Cardiac fibroblast (primary cell): ENCODE measurements at places on chromosomes 1 and 21.
A peak's percentile ranks its signal among the peaks of the same experiment; 100 is the strongest.

DNA sequence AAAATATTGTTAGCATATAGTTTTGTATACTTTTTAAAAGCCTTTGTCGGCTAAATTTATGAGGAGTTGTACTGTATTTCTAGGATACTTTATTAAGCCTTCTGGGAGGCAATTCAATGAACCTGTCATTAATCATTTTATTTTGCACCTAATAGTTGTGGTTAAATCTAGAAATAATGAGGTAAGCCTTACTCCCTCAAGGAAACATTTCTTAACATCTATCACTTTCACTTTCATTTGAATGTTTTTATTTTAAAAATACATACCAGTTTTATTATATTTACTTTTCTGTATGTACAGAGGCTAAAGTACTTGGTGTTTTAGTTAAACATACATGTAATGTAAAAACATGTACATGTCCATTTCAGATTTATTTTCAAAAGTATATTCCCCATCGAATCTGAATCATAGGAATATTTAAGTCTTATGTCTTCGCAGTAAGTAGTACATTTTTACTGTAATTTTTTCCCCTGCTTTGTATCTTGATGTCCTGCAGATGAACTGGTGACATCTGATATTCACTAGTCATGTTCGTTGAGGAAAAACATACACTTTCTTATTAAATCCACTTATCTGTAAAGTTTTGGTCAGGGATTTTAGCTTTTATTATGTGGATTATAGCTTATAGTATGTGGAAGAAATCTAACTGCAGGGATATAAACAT is 82.8 kb downstream of the DISP1 start:
- peak; percentile 51 for DNase-seq

DNA sequence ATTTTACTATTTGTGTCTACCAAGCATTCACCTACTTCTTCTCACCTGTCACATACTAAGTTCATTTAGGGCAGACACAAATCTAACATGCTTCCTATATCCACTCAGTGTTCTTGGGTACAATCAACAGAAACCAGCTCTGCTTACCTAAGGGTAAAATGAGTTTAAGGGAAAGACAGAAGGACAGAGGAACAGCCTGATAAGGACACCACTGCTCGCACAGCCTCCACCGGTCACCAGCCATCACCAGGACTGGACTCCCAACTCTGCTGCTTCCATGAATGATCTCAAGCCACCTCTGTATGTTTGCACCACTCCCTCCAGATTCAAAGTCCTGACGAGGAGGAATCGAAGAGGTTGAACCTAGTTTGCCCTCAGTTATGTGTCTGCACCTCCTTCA is 72.4 kb downstream of the JAK1 start:
- no peak for DNase-seq

GRCh38 chr21:42574234-42575027 is 60.8 kb downstream of the SLC37A1 start:
- DNase-seq = peak; percentile 41

DNA sequence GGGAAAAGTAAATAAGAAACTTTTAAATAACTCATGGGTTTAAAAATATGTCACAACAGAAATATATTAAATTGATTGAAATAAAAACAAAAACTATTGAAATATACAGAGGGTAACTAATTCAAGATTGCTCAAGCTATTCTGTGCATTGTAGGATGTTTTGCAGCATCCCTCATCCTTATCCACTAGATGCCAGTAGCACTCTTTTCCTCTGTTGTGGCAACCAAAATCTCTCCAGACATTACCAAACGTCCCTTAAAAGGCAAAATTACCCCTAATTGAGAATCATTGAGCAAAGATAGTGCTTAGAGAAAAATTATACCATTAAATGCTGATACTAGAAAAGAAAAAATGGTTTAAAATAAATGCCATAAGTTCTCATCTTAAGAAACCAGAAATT is 682.6 kb downstream of the RWDD3 start:
- DNase-seq = peak; percentile 37

GRCh38 chr1:161720422-161720821 is 922 bp upstream of the FCRLB start:
- DNase-seq = no peak

DNA sequence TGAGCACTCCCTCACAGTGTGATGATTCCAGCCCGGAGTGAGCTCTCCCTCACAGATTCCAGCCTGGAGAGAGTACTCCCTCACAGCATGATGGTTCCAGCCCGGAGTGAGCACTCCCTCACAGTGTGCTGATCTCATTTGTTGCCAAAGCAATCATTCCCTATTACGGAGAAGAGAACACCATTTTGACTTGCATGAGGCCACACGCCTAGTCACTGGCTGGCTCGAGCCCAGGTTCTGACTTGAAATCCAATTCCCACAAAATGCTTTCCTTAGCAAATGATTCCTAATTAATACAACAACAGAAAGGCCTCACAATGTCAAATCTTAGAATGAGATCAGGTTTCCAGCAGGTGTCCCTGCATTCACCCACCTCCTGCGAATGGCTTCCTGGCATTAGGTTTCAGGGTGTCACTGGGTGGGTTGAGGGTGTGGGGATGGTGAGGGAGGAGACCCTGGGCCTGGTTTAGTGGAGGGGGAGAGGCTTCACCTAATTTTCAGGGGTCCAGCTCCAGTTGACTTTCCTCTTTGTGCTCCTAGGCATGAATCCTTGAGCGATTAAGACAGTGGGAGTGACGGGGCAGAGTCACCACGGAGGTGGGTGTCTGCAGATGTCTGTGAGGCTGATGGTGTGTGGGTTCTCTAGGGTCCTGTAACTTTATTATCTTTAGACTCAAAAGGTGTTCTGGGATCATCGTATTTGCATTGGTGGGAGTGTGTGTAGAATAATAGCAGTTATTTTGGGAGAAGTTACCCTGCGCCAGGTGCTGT is 158.5 kb downstream of the KCNJ6 start:
- DNase-seq = no peak

- DNase-seq = no peak
Observed at GRCh38 chr1:6969106-6969505, 183.9 kb downstream of the CAMTA1 start.

- no peak for DNase-seq
Observed at GRCh38 chr1:192256674-192257334, 60.0 kb upstream of the RGS21 start.

- no peak for DNase-seq
Observed at GRCh38 chr1:157497284-157497683, 55.0 kb downstream of the FCRL5 start.
